Myometrial cell (primary cell): ENCODE measurements at places on chromosomes 11 and 22. TPM values are rescaled to one million over a fixed set of nuclear protein-coding genes. Genes with fewer than 3 reads are reported as not detected.

Gene KIRREL3
- total RNA-seq = 4.1 and 4.3 TPM in 2 replicates

Gene MPZL3
- total RNA-seq = under 0.01 and 0.53 TPM in 2 replicates

Gene CRYBB3
- total RNA-seq = not detected in 2 replicates

Gene OR56A5
- total RNA-seq = not detected in 2 replicates

Gene C2CD2L
- total RNA-seq = 5.8 and 7.8 TPM in 2 replicates

Gene ISX
- total RNA-seq = not detected in 2 replicates
